ENCODE measurements at places on chromosomes 7 and 10.

GRCh38 chr10:85761906-85762445 is 604.6 kb downstream of the GRID1 start:
- DNase-seq: no peak

GRCh38 chr7:108660465-108660864 is 90.8 kb downstream of the DNAJB9 start:
- DNase-seq: no peak

DNA sequence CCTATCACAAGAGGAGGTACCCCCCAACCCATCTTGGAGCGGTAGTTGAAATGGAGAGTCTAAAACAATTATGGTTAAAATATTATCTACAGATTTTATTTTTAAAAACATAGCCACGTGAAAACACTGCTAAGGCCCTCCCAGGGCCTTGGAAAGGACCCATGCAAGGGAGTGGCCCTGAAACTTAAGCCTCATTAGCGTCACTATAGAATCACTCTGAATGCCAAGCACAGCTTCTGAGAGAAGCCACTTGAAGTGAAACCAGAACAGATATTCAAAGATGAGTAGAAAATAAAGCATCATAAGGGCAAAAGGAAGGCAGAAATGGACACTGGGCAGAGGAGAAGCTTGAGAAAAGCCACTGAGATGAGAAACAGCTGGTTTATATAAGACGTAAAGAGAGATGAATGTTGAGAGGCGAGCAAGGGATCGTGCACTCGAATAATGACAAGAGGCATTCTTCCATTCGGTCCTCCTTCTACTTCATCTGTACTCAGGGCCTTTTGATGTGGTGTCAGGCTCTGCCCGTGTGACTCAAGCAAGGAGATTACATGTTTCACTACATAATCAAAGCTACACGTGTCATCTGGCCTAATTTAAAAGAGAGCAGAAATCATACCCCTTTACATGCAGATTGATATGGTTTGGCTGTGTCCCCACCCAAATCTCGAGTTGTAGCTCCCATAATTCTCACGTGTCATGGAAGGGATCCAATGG is 33.4 kb upstream of the SLC39A12 start:
- DNase-seq: no peak

GRCh38 chr7:102415685-102416225 is 17.6 kb upstream of the ORAI2 start:
- no peak for DNase-seq

GRCh38 chr10:102781090-102781920 is 37.6 kb downstream of the WBP1L start:
- DNase-seq: no peak

DNA sequence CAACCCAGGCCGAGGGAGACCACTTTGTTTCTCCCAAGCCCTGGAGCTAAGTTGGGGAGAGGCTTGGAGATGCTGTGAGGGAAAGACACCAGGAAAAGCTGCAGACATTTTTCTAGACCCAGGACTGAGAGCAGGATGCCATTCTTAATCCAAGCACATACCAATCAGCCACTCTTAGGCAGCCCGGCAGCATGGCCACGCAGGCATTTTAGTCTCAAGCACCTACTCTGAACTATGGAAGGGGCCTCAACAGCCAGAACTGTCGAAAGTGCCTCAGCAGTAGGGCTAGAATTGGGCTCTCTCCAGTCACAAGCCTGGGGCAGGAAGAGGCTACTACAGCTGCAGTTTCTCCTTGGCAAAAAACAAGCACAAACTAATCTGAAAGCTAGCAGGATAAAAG is 57.8 kb downstream of the GCC1 start:
- DNase-seq: no peak

GRCh38 chr7:106978425-106979420 is 65.8 kb upstream of the PRKAR2B start:
- no peak for DNase-seq

DNA sequence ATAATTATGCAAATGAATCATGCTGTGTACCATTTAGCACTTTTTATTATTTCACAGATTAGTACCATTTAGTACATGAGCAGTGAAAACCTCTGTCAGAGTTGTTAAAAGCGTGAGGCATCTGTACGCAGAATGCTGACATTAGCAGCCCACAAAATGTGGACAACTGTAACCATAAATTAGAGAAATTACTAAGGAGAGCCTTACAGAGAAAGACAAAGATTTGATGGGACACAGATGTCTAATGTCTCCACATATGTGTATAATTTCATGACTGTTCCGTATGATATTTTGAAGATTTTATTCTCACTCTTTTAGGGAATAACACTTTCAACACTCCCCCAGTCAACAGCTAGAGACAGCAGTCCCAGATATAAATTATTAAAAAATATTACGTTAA is 414.0 kb upstream of the ANKRD30A start:
- DNase-seq: no peak

DNA sequence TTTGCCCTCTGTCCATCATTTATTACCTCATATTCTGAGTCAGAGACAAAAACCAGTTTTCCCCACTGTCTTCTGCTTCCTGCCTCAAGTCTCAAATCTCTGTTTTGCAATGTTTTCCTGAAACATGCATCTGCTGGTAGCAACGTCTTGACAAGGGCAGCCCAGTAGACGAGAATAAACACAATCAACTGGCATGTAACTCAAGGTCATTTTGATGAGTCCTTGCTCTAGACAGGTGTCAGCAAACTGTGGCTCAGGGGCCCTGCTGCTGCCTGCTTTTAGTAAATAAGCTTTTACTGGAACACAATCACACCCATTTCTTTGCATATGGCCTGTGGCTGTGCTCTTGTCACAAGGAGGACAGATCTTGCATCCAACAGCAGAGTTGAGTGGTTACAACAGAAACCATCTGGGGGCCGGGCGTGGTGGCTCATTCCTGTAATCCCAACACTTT is 59.8 kb downstream of the ITIH5 start:
- DNase-seq: no peak

- DNase-seq: no peak
These were observed 151.4 kb upstream of the PPP1R3A start for GRCh38 chr7:114070246-114070645.

DNA sequence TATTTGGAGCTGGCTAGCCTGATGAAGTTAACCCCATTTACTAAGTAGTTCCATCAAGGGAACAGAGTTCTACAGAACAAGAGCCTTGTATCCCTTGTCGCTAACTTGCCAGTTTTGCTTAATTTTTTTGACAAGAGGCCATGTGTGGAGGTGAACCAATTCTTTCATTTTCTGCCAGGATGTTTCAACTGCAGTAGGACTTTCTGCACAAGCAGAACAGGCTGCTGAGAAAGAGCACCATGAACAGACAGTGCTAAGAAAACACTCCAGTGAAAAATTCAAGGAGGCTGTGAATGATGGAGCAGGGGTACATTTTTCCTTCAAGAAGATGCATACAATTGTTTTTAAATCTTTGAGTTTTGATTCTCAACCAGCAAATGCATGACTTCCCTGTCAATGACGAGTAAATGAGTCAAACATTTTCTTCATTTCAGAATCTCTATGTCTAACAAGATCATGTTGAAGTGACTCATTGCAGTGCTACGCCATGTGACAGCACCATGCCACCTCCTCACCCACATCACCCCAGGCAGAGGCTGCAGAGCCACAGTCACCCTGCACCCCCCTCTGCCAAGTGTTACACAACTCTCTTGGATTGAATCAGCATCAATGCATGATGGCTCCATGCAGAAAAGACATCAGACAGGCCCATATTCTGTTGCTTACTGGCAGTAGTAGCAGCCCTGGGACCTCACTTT is 193.1 kb downstream of the COBL start:
- DNase-seq: peak; percentile 68

DNA sequence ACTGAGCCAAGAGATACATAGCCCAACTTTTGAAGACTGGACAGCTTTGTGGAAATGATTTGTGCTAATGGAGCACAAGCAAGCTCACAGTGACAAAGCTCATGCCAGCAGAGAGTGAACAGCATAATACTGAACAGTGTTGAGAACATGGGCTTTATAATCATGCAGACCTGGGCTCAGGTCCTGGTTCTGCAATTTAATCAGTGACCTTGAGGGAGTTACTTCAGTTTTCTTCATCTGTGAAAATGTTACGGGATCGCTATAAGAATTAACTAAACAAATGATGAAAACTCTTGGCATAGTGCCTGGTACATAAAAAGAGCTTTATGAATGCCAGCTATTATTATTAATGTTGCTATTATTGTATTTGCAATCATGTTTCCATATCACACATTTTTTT is 690.5 kb upstream of the LRRN3 start:
- DNase-seq: no peak

DNA sequence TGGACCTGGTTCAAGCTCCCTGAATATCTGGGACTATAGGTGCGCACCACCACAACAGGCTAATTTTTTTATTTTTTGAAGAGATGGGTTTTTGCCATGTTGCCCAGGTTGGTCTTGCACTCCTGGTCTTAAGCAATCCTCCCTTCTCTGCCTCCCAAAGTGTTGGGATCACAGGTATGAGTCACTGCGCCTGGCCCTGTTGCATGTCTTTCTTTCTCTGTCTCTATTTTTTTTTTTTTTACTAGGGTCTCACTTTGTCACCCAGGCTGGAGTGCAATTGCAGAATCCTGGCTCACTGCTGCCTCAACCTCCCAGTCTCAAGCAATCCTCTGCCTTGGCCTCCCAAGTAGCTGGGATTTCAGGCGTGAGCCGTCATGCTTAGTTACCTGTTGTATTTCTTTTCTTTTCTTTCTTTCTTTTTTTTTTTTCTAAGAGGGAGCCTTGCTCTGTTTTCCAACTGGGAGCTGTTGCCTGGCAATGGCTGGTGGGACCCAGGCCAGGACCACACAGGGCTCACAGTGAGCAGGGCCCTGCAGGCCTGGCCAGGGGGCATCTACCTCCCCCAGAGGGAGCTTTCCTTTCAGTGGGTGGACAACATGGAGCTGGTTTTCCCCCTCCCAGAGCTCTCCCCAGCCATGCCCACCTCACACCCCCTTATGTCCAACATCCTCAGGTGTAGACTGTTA is 6.0 kb downstream of the MYL7 start:
- no peak for DNase-seq

GRCh38 chr10:43153901-43154300 is 15.7 kb downstream of the CSGALNACT2 start:
- no peak for DNase-seq

- DNase-seq: no peak
These were observed 2.9 kb upstream of the LCOR start for GRCh38 chr10:96829029-96829773.

DNA sequence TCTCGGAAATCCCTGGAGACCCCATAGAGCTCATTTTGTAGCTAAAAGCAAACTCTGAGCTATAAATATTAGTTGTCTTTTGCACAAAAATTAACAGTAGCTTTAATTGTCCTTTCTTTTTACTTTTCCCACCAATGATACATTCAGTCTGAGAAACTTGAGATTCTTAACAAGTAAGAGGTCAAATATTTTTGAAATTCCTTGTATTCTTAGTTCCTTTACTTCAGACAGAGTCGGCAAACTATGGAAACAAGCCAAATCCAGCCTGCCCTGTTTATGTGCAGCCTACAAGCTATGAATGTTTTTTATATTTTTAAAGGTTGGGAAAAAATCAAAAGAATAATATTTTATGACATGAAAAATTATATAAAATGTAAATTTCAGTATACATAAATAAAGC is 146.6 kb downstream of the CTNNA3 start:
- no peak for DNase-seq

DNA sequence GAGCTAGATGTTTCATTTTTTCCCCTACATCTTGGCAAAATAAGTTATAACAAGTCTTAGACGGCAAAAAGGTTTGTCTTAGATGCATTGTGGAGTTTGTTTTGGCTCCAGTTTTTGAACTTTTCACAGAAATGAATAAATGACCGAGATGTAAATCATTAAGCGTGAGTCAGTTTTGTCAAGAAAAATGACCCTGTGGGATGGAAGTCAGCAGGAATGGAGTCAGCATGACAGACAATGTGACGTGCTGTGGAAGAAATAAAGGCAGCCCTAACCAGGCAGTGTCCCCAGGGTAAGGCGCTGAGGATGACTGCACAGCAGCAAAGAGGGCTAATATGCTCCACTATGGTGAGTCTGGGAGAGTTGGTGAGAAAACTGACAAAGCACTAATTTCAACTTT is 163.2 kb downstream of the NOC3L start:
- DNase-seq: no peak

DNA sequence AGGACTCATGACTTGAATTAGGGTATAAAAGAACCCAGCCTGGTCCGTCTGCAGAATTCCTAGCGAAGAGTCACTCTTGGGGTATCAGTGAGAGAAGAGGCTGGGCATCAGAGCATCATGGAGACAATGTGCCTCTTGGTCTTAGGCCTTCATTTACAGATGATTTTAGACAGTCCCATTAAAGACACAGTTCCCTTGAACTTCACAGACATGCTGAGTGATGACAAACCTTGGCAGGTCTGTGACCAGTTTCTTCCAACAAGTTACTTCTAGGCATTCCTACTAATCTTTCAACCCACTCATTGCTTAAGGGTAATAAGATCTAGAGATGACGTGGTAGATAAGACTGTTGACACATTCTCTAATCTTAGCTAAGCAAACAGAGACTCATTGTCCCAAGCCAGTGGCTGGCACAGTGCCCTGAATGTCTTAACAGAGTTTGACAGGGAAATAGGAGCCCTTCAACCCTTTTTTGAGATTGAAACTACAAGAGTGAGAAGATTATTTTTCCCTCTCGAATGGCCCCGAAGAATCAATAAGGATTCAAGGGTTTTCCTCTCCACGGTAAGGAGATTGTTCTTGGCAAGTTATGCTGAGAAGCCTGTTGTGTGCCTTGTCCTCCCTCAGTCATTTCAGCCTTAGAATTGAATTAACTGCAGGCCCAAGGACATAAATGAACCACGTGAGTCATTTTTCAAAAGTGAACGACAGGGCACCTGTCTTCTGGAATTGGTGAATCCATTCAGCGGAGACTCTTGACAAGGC is 281.1 kb downstream of the CCDC3 start:
- no peak for DNase-seq

DNA sequence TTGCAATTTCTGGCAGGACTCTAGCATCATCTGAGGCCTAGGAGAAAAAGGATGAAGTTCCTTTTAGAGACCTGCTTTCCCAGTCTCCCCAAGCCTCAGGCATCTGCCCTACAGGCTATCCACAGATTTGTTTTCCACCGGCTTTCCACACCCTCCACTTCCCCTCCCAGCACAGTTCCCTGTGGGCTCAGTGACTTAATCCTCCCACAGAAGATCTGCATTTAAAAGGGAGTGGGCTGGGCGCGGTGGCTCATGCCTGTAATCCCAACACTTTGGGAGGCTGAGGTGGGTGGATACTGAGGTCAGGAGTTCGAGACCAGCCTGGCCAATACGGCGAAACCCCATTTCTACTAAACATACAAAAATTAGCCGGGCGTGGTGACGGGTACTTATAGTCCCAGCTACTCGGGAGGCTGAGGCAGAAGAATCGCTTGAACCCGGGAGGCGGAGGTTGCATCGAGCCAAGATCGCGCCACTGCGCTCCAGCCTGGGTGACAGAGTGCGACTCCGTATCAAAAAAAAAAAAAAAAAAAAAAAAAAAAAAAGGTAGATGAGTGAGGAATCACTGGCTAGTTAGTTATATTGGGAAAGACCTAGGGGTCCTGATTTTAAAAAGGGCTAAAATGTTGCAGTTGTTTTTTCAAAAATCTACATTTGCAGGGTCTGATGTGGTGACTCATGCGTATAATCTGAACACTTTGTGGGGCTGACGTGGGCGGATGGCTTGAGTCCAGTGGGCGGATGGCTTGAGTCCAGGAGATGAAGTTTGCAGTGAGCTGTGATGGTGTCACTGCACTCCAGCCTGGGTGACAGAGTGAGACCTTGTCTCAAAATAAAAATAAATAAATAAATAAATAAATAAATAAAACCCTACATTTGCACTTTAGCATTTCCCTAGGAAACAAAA is 119.5 kb downstream of the BAMBI start:
- no peak for DNase-seq
